AML-193 (cell line): ENCODE measurements at places on chromosomes 2 and 18.

GRCh38 chr2:45285771-45286390, 276.6 kb upstream of the SIX2 start:
- no peak for DNase-seq

DNA sequence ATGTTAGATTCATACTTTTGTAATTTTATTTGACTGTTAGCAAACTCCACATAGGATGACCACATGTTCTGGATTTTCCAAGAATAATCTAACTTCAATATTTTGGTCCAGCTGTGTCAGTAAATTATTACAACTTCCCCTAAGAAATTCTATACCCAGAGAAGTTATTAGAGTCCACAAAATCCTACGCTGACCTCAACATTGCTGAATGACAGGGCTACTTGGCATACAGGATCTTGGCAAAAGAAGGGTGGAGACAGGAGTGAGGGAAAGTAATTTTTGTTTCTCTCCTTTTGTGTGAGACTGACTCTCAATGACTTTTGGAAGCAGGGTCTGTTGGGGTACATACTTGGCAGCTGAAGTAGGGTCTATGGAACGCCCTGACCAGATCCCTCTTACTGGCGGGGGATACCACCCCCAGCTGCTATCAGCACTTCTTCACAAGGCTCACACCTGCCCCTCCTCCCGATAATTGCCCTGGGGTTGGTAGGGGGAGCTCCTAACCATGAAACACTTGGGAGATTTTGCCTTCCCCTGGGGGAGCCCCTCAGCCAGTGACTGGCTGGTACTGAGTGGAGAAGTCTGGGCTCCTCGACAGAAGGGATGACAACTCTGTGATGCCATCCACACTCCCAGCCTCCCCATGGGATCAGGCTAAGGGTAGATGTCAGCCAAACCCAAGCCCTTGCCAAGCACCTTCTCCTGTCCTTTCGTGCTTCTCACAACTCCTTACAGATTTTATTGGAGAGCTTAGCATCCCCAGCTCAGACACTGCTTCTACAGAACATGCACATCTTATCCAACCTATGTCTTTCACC, 110.6 kb upstream of the FHL2 start:
- no peak for DNase-seq

DNA sequence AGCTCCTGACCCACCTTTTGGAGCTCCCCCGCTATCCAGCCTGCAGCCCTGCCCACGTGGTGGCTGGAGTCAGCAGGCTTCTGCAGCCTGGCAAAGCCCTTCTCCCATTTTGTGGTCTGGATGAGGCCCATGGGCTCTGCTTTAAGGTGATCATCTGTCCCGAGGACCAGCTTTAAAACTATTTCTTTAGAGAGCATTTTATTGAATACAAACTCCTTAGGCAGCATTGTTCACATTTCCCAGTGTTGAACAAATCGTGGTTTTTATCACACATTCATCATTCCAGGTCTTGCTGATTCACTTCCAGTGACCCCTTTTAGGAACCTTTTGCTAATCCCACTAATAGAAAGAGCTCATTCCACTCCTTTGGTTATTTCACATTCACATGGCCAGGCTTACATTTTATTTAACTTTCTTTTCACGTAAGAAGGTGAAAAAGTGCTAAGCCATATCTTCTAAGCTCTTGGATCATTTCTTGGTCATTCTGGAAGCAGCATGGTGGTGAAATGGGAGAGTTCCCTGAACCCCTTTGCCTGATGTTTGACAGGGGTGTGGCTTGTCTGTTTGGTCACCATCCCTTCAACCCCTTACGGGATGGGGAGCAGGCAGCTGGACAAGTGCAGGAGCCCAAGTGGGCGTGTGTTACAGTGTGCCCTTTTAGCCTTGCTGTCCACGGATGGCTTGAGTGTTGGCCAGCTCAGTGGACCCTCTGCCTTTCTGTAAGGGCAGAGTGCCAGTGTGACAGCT, 80.4 kb upstream of the RAPGEF4 start:
- DNase-seq, result no peak

GRCh38 chr2:118921646-118922045, 20.3 kb upstream of the MARCO start:
- no peak for DNase-seq

- DNase-seq, result no peak
These were observed 119.2 kb downstream of the PRKRA start for GRCh38 chr2:178331474-178332432.
